ENCODE measurements at places on chromosomes 6 and 20.

GRCh38 chr6:75943381-75943780 is 129.1 kb downstream of the IMPG1 start:
- no peak for DNase-seq

DNA sequence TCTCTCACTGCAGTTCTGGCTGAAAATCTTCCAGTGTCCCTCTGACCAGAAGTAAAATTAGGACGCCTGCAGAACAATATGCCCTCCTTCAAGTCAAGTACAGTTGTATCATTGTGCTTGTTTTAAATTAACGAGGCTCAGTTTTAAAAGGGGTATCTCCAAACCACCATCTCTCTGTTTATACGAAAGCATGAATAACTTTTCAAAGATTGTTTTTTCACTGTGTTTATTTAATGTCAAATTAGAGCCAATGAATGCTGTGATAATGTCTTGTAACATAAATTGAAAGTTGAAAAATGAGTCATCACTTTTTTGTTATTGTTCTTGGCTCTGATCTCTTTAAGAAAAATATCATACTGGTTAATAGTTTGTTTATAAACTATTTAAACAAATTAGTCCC is 230.7 kb upstream of the THEMIS start:
- no peak for DNase-seq

DNA sequence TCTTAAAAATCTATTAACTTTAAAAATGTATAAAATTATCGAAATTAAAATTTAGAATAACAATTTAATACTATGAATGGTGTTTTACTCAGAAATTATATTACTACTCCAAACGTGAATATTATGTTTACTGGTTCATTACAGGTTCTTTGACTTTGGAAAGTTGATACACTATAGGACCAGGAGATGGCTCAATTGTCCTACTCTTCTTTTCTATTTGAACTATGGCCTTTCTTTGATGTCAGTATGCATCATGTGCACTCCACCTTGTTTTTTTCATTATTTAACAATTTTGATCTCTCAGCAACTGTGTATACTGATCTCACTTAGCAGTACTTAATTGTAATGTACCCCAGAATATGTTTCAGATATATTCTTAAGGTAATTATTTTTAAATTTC is 391.5 kb upstream of the MANEA start:
- no peak for DNase-seq

DNA sequence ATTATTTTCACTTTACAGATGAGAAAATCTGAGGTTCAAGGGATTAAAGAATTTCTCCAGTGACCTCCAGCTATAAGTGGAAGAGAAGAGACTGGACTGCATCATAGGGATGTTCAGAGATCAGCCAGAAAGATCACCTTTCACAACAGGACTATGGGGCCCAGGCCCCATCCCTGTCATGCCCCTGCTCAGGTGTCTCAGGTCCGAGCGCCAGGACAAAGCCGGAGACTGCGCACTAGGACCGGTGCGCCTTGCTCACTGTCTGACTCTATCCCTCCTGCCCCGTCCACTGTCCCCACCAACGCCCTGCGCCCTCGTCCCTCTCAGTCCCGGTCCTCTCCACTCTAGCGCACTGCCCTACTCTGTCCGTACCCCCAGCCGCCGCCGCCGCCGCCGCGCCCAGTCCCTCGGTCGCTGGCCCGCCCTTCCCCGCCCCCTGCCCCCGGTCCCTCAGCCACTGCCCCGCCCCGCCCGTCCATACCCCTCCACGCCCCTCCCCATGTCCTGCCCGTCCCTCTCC is 521 bp upstream of the RAD21L1 start:
- no peak for DNase-seq

DNA sequence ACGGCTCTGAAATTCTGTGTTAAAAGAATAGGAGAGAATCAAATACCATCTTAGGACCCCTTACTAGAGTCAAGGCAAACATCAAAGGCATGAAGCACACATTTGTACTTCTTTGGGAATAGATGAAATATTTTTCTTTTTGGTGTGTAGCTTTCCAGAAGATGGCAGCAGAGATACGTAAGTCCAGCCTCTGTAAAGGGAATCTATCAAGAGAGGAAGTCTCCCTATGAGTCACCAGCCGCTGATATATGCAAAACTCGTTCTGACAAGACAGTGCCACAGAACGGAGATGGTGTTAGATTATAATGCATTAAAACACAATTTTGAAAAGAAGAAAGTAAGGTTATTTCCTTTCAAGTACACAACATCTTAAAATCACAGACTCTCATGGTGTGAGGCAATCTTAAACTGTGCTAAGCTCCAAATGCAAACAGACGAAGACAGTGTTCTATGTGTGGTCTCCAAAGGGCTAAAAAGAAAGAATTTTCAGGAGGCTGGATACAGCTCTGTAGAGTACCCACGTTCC is 120.0 kb upstream of the AGPAT4 start:
- DNase-seq = peak; percentile 80

DNA sequence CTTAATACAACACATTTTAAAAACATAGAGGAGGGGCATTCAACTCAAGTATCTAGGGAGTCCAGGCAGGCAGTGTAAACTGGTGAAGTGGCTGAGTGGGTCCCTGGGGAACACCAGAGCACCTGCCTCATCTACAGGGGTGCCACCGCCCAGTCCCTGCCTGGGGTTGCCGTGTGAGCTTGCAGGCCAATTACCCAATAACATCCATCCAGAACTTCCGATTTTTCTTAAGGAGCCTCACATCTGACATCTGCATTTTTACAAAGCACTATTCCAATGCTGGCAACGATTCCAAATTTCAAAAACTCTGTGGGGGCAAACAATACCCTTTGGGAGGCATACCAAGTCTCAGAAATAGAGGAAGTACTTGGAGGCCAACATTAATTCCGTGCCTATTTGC is 288.4 kb upstream of the TSHZ2 start:
- peak; percentile 2 for DNase-seq

DNA sequence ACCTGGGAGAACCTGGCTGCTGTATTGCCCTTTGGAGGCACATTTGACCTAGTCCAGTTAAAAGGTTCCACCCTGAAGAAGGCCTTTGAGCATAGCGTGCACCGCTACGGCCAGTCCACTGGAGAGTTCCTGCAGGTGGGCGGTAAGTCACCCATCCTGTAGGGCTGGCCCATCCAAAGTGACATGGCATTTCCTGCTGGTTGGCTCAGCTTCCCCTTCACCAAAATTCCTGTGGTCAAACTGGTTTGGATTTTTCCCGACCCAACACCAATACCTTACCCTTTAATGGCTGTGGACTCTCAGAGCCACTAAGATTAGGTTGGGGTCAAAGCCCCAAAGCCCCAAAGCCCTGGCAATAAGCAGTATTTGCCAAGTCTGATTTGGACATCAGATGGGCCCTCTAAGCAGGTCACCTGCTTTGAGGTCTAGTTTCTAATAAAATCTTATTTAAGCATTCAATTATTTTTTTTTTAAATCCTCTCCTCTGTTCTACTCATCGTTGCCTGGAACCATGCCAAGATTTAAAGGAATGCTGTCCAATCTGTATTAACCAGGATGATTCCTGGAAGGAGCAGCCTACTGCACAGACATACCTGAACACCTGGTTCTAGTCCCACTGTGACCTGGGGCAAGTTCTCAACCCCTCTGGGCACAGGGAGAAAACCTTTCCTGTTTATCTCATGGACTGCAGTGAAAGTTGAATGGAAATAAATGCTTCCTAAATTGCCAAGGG is 40.8 kb downstream of the NT5E start:
- DNase-seq = no peak

- DNase-seq = no peak
Measured at GRCh38 chr20:34495916-34496315, 20.3 kb upstream of the DYNLRB1 start.

DNA sequence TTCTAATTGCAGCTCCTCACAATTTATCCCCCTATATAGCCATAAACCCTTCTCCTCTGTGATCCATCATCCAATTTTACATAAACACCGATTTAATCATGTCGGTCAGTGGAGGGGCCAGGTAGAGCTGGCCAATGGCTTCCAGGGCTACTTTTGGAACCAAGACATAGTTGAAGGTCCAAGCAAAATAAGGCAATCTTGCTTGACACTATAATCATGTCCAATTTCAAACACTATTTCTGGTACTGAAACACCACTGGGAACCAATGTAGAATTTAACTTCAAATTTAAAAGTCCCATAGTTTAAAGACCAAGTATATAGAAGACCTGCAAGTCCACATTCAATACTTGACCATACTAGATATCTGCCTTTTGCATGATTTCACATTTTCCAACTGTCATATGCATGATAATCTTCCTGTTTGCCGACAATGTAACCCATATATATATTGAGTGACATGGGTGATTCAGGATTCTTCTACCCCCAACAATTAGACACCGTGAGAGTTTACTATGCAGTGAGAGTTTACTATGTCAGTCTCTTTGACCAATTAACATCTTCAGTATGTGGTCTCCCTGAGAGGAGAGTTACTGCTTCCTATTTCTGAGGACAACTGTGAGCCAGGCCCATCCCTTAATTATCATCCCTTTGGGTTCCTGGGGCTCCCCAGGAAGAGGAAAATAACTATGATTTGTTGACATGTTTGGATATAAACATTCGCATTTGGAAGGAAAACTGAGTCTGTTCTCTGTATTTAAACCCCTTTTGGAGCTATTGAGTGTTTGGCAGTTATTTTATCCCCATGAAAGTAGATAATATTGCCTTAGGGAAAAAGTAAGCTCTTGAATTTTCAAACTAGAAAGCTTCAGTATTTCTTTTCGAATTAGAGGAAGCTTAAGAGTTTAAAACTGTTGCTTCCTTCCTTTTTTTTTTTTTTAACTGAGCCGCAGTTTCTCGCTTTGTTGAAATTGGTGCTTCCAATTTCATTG is 31.8 kb downstream of the SAMD3 start:
- DNase-seq = no peak

GRCh38 chr20:23582293-23582692 is 14.0 kb upstream of the CST9L start:
- no peak for DNase-seq

DNA sequence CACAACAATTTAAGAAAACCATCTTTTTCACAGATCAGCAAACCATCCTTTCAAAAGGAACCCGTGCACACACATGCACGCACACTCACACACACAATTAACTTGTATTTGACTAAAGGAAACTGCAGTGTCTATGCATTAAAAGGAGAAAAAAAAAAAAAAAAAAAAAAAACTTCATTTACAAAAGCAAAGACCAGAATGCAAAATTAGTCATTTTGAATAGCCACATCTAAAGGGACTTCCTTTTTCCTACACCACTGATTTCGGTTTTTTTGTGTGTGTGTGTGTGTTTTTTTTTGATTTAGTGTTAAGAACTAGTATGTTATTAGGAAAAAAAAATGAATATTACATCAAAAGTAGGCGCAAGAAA is 6.3 kb downstream of the ZMYND8 start:
- DNase-seq = no peak

GRCh38 chr6:84696166-84696565 is 68.2 kb downstream of the TBX18 start:
- no peak for DNase-seq

GRCh38 chr6:22451962-22452361 is 117.4 kb upstream of the HDGFL1 start:
- DNase-seq = no peak

GRCh38 chr20:54043076-54043967 is 27.1 kb downstream of the BCAS1 start:
- no peak for DNase-seq

DNA sequence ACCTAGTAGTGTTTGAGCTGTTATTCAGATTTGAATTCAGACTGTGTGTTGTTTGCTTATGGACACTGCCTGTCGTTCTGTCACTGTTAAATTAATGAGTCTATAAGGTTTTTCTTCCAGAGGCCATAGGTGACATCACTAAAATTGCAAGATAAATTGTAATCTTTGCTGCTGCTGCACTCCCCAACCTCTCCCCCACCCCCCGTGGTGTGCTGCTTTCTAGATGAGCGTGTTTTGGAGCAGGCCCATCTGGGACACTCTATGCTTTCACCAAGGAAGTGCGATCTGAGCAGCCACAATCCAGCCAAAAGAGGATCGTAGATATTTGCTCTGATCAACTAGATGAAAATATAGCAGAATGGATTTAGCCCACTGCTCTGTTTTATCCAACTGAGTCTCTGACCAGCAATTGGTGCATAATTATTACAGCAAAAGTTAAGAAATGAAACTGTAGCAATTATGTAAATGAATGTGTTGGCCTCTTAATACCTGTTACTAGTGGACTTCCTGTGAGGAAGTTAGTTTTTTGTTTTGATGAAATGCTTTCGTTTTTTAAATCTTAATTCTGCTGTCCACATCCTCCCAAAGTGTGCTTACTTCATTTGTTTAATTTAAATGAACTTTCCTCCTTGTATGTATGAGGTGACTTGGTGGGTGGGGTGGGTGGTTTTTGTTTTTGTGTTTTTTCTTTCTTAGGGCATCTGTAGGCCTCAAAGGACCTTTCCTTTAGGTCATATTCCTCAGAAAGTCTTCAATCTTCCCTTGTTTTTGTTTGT is 58.1 kb downstream of the RPRD1B start:
- DNase-seq = no peak

- DNase-seq = no peak
Measured at GRCh38 chr20:47097691-47098622, 203.3 kb downstream of the EYA2 start.

- no peak for DNase-seq
Measured at GRCh38 chr6:149094934-149095351, 222.6 kb upstream of the TAB2 start.

DNA sequence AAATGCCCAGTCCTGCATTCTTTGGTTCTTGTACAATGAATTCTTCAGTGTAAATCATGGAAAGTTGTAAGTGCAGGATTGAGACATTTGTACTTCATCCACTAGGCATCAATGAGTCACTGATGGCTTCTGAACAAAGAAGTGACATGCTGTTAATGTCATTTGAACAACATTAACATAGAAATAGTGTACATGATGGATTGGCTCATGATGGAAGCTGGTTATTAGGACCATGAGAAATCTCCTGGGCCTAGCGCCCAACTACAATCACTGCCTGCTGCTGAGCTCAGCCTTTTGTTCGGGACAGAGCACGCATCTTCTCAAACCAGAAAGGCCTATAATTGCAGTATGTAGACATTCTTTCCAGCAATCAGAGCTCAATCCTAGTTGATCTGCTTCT is 316.8 kb upstream of the TSHZ2 start:
- DNase-seq = no peak

DNA sequence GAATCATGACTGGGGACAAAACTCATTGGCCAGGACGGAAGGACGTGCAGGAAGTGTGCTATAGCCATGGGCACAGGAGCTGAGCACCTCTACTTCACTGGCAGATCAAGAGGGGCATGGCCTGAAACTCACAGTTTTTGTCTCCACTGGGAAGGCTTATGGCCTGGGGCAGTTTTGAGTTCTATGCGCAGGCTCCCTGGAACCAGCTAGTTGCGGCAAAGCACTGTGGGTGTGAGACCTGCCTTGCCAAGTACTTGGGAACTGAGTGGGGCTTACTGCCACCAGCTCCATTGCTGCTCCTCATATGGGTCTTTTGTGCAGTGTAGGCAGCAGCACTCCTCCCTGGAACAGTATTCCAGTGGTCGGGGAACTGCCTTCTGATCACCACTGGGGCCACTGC is 282.6 kb upstream of the EYS start:
- DNase-seq = no peak
